ENCODE measurements at places on chromosomes 2 and 18.
A peak's percentile ranks its signal among the peaks of the same experiment; 100 is the strongest.

- peak within 1 kb of the TSS; percentile 85 for H3K27ac ChIP-seq
- H3K4me1 ChIP-seq: peaks cover 4% of the 10 kb centered on the region
- peak within 1 kb of the TSS; percentile 51 for H3K4me3 ChIP-seq
Observed at GRCh38 chr18:79964330-79965118, at the start of gene HSBP1L1. Gene HSBP1L1 (plus strand): TSS chr18:79964643. CDS start chr18:79964736, 93 bp downstream.

DNA sequence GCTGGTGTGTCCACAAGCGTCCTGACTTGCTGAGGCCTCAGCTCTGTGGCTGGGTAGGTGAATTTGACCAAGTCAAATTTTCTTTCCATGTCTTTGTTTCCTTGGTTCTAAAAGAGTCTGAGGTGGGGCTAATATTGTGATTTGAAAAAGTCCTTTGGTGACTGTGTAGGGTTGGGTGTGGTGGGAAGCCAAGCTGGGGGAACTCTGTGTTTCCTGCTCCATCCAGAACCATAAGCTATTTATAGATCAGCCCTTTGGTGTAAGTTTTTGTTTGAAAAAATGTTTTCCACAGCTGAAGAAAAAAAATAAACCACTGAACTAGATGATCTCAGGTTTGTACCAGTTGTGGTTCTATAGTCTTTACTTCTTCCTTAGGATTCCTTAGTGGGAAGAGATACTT lies 462.7 kb downstream of the TGIF1 start:
- H3K4me1 ChIP-seq: no peaks in the 10 kb centered on the region
- no peaks in the 10 kb centered on the region for H3K27me3 ChIP-seq
- no peaks in the 10 kb centered on the region for H3K36me3 ChIP-seq
- no peak overlapping the region for H3K27ac ChIP-seq

GRCh38 chr2:1550658-1551316 lies 137.5 kb downstream of the TPO start:
- no peaks in the 10 kb centered on the region for H3K4me1 ChIP-seq
- no peaks in the 10 kb centered on the region for H3K36me3 ChIP-seq
- H3K4me3 ChIP-seq: no peak overlapping the region
- no peak overlapping the region for H3K27ac ChIP-seq
- no peak for DNase-seq
- no peaks in the 10 kb centered on the region for H3K27me3 ChIP-seq

- no peak overlapping the region for H3K4me3 ChIP-seq
- no peak for DNase-seq
- no peaks in the 10 kb centered on the region for H3K27me3 ChIP-seq
Observed at GRCh38 chr2:201404699-201405280, 46.5 kb downstream of the TRAK2 start.

DNA sequence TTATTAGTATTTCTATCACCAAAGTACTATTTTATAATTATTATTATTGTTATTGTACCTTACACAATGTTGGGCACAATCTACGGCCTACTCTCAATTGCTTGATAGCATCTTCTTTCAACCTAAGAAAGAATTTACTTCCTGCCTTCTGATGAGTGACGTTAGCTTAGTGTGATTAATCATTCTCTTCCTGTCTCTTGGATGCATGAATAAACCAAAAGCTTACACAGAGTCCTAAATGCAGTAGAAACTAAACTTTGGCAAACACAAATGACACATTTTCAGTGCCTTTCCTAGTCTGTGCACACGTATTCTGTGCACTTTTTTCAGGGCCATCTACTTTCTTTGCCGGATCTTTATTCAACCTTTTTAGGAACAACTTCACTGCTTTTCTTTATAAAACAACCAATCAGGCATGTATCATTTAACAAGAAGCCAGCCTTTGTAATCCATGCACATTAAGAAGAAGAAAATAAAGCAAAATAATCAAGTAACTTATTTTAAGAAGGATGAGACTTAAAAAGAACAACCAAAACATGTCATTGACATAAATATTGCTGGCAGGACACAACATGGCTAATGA lies 19.1 kb downstream of the TRAK2 start:
- no peaks in the 10 kb centered on the region for H3K27me3 ChIP-seq
- peak overlapping the region; percentile 25 for H3K27ac ChIP-seq
- H3K4me3 ChIP-seq: no peak overlapping the region
- no peak for DNase-seq

GRCh38 chr2:38527338-38528007 lies 75.3 kb downstream of the HNRNPLL start:
- H3K27me3 ChIP-seq: no peaks in the 10 kb centered on the region
- peak overlapping the region; percentile 37 for H3K4me3 ChIP-seq
- no peaks in the 10 kb centered on the region for H3K36me3 ChIP-seq
- no peaks in the 10 kb centered on the region for H3K4me1 ChIP-seq
- no peak overlapping the region for H3K27ac ChIP-seq
- DNase-seq: no peak

DNA sequence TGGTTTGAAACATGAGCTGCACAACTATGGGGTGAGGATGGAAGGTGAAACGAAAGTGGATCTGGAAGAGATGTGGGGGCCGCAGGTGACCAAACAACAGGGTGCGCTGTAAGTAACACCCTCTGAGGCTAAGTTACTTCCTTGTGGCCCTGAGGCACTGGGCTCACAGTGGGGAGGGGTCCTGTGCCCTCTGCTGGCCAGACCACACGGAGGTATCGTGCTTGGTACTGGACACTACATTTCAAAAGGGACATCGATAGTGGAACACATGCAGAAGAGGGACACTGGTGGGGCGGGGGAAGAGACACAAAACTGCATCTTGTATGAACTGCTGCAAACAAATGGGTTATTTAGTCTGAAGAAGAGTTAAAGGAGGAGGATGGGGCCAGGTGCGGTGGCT lies 110.6 kb downstream of the CLIP4 start:
- no peak overlapping the region for H3K27ac ChIP-seq
- H3K4me3 ChIP-seq: no peak overlapping the region
- H3K27me3 ChIP-seq: no peaks in the 10 kb centered on the region
- no peaks in the 10 kb centered on the region for H3K36me3 ChIP-seq
- DNase-seq: no peak

DNA sequence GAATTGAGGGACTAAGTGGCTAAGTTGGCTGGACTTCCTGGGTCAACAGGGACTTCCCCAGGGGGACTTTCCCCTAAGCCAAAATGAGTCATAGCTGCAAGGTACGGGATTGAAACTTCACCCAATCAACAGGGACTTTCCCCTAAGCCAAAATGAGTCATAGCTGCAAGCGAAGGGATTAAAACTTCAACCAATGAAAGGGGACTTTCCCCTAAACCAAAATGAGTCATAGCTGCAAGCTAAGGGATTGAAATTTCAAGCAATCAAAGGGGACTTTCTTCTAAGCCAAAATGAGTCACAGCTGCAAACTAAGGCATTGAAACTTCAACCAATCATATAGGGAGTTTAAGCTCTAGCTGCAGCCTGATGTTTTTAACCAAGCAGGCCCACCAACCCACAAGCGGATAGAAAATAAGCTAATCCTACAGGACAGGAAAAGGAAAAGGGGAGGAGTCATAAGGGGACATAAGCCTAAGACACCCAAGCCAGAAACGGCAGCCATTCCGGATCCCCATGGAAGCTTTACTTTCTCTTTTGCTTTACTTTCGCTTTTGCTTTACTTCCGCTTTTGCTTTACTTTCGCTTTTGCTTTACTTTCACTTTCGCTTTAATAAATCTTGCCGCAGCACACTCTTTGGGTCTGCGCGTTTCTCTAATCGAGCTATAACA lies 1375.4 kb upstream of the CELF4 start:
- no peaks in the 10 kb centered on the region for H3K4me1 ChIP-seq
- DNase-seq: no peak
- H3K27me3 ChIP-seq: no peaks in the 10 kb centered on the region
- H3K27ac ChIP-seq: no peak overlapping the region

DNA sequence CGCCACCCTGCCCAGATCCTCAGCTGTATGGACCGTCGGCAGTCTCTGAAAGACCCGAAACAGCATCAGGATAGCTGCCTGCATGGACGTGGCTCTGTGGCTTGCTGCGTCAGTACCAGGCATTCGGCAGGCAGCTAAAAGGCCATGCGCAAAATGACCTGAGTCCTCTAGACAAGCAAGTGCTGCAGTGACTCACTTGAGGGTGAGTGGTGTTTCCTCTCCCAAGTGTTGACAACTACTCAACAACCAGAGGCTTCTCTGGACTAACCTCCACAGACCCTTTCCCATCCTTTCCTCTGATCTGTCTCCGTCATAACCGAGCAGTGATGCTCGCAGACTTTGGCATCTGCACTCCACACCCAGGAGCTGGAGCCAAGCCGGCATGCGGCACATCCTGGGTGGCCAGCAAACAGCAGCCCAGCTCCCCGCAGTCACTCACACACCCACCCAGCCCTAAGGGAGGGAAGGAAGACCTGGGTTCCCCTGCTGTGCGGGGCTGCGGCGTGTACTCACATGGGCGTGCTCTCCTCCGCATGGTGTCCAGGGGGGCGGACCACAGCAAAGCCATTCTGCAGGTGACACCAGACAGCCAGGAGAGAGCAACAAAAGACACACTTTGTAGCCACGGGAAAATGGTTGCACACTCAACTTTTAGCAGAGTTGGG lies 239.3 kb downstream of the TWIST2 start:
- no peak overlapping the region for H3K4me3 ChIP-seq
- no peaks in the 10 kb centered on the region for H3K27me3 ChIP-seq
- no peaks in the 10 kb centered on the region for H3K36me3 ChIP-seq
- no peak overlapping the region for H3K27ac ChIP-seq

DNA sequence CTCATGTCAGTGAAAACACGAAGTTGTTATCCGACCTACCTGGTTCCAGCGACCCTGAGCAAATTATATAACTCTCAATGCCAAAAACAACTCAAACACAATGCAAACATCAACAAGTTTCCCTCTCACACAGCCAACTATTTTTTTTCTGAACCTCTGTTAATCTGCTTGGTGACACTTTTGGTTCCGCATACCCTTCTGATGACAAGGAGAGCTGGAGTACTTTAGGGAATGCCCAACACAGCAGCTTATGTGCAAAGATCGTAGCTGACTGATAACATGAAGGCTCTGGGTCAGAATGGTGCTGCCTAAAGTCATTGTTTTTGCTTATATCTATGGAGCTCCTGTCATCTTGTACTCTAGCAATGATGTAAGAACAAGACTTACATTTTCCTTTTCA lies 72.7 kb upstream of the CCDC68 start:
- H3K27me3 ChIP-seq: no peaks in the 10 kb centered on the region
- H3K27ac ChIP-seq: no peak overlapping the region
- no peaks in the 10 kb centered on the region for H3K4me1 ChIP-seq
- DNase-seq: no peak

DNA sequence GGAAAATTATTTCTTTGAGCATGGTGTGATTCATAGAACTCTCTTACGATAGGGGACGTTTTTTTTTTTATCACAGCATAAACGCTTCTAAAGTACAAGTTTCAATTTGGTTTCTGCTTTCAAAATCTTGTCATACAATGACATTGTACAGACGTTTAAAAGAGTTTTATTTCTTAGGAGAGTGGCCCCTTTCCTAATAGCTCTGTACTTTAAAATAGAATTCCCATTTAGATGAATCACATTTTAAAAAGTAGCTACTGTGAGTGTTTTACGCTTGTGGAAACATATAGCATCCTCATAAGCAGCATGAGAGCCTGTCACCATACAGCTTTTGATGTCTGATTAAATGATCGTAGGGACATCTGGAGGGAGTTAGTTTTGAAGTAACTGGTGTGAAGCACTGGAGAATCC lies 510.9 kb downstream of the PARD3B start:
- no peaks in the 10 kb centered on the region for H3K27me3 ChIP-seq
- H3K4me3 ChIP-seq: no peak overlapping the region
- no peaks in the 10 kb centered on the region for H3K4me1 ChIP-seq
- DNase-seq: no peak
- no peaks in the 10 kb centered on the region for H3K36me3 ChIP-seq
- no peak overlapping the region for H3K27ac ChIP-seq

DNA sequence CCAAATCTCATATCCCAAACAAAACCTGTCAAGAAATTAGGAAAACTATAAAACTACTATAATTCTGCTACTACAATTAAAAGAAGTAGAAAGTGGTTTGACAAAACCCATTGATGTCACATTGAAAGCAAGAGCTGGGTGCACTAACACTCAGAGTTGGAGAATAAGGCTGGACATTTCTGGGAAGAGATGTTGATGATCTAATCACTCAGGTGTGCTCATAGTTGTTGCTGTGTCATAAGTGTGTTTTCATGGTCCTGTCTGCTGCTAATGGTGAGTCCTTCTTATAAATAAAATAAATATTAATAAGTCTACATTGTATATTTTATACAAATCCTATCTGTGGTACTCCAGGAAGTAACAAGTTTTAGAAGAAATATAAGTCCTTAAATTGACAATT lies 168.2 kb upstream of the LRP1B start:
- no peaks in the 10 kb centered on the region for H3K4me1 ChIP-seq
- H3K36me3 ChIP-seq: no peaks in the 10 kb centered on the region
- H3K4me3 ChIP-seq: no peak overlapping the region
- no peak for DNase-seq
- H3K27ac ChIP-seq: no peak overlapping the region

DNA sequence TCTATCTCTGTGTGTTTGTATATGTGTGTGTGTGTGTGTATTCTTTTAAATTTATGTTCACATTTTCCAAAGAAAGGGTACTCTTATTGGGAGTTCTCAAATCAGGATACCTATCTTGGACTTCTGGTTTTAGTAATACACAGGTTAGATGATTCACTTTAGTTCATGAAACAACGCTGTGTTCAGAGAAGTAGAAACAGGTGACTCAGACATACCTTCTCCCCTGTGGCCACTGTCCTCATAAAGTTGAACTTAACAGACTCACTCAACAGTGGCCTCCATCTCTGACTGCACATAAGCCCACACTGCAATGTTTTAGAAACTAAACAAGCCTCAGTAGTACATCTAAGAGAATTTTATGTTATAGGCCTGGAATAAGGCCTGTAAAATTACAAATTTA lies 566.6 kb upstream of the VRK2 start:
- H3K27ac ChIP-seq: no peak overlapping the region
- no peak overlapping the region for H3K4me3 ChIP-seq
- no peaks in the 10 kb centered on the region for H3K27me3 ChIP-seq
- H3K4me1 ChIP-seq: no peaks in the 10 kb centered on the region
- no peak for DNase-seq

DNA sequence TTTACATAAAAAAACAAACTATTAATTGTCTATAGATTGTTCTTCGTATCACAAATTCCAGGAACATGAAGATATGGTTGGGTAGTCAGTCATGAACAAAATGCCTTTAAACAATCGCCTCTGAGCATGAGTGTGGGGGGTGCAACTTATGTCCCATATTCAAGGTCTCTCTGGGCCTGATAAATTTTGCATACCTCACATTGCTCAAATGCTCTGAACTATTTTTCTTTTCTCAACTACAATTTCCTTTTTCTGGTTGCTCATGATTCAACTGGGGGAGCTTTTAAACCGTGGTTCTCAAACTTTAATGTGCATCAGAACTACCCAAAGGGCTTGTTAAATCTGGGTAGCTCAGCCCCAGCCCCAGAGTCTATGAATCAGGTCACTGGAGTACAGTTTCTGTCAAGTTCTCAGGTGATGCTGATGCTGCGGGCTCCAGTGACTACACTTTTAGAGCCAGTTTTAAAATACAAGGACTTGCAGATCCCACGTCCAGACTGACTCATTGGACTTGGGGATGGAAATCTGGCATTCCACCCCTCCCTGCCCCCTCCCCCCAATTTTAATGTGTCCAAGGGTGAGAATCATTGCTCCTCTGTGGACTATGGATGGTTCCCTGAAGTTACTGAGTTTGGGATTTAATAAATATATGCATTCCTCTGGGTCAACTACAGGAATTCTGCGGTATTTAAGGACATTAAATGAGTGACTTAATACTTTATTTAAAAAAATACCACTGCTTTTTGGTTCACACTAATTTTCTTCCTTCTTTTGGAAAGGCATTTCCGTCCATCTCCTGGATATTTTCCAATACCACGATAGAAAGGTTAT lies 1.5 kb upstream of the GPD2 start:
- no peaks in the 10 kb centered on the region for H3K27me3 ChIP-seq
- H3K36me3 ChIP-seq: no peaks in the 10 kb centered on the region
- H3K27ac ChIP-seq: peak overlapping the region; percentile 99
- no peak overlapping the region for H3K4me3 ChIP-seq
